NCI-H2081 treated with DMSO at 0.1 percent for 48 hours (cell line): ENCODE measurements at places on chromosomes 4 and X.
A peak's percentile ranks its signal among the peaks of the same experiment; 100 is the strongest.

DNA sequence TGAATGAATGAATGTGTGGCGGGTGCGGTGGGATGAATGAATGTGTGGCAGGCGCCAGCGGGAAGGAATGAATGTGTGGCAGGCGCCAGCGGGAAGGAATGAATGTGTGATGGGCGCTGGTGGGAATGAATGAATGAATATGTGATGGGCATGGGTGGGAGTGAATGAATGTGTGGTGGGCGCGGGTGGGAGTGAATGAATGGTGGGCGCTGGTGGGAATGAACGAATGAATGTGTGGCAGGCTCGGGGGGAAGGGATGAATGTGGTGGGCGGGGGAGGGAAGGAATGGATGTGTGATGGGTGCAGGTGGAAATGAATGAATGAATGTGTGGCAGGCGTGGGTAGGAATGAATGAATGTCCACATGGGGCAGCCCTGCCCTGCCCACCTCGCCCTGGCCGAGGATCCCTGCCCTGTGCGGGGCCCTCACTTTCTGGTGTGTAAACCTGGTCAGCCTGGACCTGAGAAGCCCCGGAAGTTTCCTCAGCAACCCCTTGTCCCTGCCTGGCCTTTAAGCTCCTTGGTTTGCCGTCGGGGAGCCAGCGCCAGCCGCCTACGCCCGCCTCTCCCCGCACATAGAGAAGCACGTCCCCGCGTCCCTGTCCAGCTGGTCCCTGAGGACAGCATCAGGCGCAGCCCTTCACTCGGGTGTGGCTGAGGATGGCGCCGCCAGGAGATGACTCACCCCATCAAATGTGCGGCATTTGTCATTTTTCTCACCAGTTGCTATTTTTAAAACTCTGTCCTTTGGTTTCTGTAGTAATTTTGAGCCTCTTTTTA, 112.8 kb upstream of the LRPAP1 start:
- no peak for DNase-seq

DNA sequence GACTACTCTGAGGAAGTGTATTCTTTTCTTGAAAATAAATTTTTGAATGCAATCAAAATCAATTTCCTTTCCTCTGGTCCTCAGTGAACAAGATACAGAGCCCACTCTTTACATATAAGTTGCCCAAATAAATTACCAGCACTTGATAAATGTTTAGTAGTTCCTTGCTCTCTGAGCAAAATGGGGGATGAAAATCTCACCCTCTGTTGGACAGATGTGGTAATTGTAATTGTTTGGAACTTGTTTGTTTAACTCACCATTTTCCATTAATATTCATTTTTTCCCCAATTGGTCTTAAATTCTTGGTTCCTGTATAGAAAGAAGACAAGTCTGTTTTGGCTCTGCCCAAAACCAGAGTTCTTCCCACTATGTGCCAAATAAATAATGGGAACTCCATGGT, 146.3 kb downstream of the LDB2 start:
- DNase-seq = no peak

- DNase-seq = no peak
These were observed 22.5 kb downstream of the ZNF721 start for GRCh38 chr4:476501-476900.

DNA sequence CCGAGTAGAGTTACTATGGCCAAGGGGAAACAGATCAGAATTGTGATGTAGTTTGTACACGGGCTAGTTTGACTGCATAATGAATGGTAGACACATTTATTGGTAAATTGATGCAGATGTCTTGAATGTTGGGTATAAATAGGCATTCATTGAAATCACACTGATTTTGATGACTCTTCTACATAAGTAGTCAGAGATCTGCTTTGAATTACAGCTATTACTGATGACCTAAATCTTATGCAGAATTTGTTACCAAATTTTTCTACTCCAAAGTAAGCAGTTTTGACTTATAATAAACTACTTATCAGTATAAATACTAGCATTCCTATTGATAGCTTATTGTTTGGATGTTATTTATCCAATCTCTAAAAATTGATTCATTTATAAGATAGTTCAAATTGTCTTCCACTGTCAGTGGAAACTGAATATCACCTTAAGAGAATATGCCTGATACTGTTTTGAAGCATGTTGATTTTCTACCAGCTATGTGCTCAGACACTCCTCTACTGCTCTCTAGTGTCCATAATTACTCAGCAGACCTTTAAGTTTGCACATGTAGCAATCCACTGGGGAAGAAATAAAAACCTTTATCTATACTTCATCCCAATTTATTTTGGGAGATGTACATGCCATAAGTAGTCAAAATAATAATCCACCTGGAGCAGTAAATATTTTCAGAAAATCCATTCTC, 120.3 kb downstream of the RASL11B start:
- peak; percentile 11 for DNase-seq

- DNase-seq = no peak
These were observed 54.7 kb downstream of the SMARCAD1 start for GRCh38 chr4:94262163-94263016.

DNA sequence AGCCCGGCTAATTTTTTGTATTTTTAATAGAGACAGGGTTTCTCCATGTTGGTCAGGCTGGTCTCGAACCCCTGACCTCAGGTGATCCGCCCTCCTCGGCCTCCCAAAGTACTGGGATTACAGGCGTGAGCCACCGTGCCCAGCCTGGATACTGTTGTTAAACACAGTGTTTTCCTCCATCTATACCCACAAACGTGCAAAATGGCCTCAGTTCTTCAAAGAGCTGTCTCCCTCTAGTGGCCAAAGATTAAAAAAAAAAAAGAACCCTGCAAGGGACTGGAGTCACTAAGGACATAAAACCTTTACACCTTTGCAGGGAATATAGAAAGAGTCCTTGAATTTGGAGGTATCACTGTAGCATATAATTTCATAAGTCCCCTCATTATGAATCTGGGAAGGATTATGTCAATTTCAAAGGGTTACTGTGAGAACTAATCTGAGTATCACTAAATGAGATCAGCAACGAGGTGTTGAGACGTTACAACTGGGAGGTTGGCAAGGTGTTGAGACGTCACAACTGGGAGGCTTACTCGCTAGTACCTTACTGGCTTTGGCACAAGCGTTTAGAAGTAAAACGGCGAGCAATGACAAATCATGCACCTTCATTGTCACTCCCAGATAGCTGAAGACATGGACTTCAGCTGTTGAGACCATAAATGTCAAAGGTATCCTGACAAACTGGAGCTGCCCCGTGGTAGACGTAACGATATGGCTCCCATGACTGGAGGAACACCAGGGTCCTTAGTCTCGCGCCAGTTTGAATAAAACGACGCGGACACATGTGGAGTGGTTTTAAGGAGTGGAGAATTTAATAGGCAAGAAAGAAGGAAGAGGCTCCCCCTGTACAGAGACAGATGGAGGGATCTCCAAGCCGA, 33.4 kb upstream of the ENPP6 start:
- peak; percentile 2 for DNase-seq

DNA sequence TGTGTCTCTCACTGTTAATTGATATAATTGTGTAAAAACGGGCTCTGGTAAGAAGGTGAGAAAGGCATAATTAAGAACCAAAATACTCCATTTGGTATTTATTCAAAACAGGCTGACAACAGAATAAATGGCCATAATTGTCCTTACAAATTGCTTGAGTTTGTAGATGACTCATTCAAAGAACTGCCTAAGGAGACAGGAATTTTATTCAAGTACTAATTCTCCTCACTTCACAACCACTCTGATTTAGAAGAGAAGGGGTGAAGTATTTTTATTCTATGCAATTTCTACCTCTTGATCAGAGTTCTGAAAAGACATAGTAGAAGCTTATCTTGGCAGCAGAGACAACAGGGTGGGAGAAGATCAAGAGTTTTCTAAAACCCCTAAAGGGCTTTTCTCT, 43.1 kb downstream of the ATP11C start:
- no peak for DNase-seq

GRCh38 chr4:122765692-122766352, 33.3 kb downstream of the BBS12 start:
- no peak for DNase-seq

GRCh38 chr4:175377203-175377602, 434.9 kb downstream of the GPM6A start:
- DNase-seq = no peak

- DNase-seq = no peak
These were observed 693.4 kb upstream of the INTU start for GRCh38 chr4:126939401-126939800.

DNA sequence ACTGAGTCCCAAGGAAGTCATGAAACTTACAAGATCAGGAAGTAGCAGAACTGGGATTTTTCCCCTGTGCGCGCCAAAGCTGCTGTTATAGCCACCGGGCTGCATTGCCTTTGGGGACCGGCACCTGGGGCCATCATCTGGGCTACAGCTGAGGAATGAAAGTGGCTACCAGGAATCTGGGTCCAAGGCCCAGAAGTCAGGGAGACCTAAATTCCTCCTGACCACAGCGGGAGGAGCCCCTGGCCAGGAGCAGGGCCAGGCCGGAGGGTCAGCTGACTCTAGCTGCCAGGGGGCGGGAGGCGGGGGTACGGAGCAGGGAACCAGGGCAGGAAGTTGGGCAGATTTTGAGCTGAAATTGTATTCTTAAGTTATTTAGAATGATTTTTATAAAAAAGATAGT, 242.4 kb downstream of the EVC2 start:
- DNase-seq = no peak

GRCh38 chr4:51831133-51831532, 11.8 kb upstream of the DCUN1D4 start:
- no peak for DNase-seq

GRCh38 chrX:47674776-47675175, 15.8 kb upstream of the UXT start:
- no peak for DNase-seq

- DNase-seq = no peak
These were observed 56.6 kb downstream of the KIF4A start for GRCh38 chrX:70346418-70347070.

DNA sequence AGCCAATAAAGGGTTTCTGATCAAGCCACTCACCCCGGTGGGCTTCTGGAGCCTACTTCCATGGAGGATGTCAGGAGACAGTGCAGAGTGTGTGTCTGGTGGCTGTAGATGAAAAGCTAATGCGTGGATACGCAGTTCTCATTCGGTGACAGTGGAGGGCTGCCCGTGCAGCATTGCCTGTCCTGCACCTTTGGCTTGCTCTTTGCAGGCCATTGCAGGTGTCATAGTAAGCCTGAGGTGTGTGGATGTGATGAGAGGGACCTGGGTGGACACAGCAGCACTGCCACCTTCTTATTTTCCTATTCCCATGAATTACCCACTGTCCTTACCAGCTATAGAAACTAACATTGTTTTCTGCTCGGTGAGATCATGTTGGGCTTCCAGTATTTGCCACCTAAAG, 101.2 kb downstream of the STK32B start:
- no peak for DNase-seq

GRCh38 chr4:123125477-123125876, 203.1 kb upstream of the NUDT6 start:
- no peak for DNase-seq

GRCh38 chrX:54786967-54787366, 11.1 kb downstream of the ITIH6 start:
- no peak for DNase-seq

DNA sequence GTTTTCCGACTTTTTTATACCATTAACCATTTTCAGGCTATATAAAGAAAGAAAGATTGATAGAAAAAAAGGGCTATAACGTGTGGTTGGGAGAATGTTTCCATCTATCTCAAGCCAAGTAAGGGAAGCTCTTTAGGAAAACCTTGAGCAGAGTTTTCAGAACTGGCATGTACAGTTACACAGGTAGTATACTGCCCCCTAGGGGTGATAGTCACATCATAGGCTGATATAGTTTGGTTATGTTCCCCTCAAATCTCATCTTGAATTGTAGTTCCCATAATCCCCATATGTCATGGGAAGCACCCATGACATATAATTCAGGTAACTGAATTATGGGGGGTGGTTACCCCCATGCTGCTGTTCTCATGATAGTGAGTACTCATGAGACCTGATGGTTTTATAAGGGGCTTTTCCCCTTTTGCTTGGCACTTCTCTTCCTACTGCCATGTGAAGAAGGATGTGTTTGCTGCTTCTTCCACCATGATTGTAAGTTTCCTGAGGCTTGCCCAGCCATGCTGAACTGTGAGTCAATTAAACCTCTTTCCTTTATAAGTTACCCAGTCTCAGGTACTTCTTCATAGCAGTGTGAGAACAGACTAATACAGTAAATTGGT, 186.8 kb downstream of the TMA16 start:
- DNase-seq = no peak

DNA sequence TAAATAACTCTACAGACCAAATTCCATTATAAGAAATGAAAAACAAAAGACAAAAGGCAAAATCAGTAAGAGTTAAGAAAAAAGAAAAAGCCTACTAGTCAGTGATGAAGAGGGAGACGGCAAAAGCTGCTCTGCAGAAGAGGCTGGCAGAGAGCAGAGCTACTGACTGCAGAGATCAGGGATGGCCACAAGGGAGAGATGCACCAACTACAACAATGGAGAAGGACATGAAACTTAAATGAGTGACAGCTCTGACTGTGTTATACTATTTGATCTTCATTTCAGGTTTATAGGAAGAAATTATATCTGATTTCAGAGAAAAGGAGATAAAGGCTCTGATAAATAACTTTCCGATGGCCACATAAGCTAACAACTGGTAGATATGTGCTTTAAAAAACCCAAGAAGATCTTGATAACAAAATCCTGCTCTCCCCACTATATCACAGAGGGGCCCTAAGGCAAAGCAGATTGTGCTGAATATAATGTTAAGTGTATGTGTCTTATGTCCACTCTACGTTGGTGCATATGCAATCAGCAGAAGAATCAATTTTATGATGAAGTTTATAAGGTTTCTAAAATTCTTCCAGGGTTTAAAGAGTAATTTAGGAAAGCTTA, 58.4 kb upstream of the COX18 start:
- DNase-seq = no peak

- DNase-seq = no peak
These were observed 1887.8 kb downstream of the PCDH7 start for GRCh38 chr4:32607978-32608377.

DNA sequence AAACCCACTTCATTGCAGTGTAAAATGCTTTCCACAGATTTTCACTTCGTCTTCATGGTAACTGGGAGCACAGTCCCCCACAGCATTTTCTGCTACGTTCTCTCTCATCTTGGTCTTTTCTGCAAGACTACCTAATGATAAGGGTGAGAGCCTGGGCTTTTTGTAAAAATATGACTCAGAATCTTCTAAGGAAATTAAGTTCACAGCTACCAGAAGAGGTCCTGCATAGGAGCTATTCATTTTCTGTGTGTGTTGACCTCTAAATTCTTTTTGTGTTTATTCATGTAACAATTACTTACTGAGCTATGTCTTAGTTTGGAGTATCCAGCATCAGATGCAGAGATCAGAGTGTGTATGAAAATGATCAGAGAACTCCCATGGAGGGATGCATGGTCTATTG, 192.2 kb downstream of the CPEB2 start:
- DNase-seq = no peak

DNA sequence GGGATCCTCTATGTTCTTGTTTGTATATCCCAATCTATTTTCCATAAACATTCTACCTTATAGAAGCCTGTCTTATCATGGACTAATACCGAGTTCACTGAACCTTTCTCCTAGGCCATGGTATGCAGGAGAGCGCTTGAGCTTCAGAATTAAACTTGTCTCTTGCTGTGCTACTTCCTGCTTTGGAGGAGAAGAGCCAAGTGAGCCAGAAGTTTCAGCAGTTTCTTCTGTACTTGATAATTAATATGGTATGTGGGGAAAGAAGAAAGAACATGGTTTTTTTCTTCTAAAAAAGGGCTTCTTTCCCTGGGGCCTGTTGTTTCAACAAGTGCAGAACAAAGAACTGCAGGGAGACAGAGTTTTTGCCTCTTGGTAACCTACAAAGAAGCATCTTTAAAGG, 172.8 kb downstream of the ATG4A start:
- no peak for DNase-seq

- no peak for DNase-seq
These were observed 381.5 kb upstream of the PRKX start for GRCh38 chrX:4094926-4095325.
